Right cardiac atrium (tissue), 5 donors: ENCODE measurements at places on chromosomes 2 and 18. TPM values are rescaled to one million over a fixed set of nuclear protein-coding genes. Genes with fewer than 3 reads are reported as not detected.

The RNF144A gene
- 4.7 TPM for polyA plus RNA-seq

The ANKRD30BL gene
- polyA plus RNA-seq = not detected

The CNTNAP5 gene
- polyA plus RNA-seq = not detected

The POTEF gene
- 0.05 TPM for polyA plus RNA-seq

The CHRND gene
- polyA plus RNA-seq = 0.09 TPM

The CNDP1 gene
- polyA plus RNA-seq = 0.05 TPM

The VSNL1 gene
- polyA plus RNA-seq = 36.8 TPM
